Stomach (tissue), 19 donors: ENCODE measurements at places on chromosomes 2 and 18. TPM values are rescaled to one million over a fixed set of nuclear protein-coding genes. Genes with fewer than 3 reads are reported as not detected.

The CYP27A1 gene
- 10.4 TPM for polyA plus RNA-seq

The VSNL1 gene
- 0.44 TPM for polyA plus RNA-seq

The CIB4 gene
- polyA plus RNA-seq = not detected

The REG3A gene
- 73.4 TPM for polyA plus RNA-seq

The DQX1 gene
- polyA plus RNA-seq = 2.1 TPM

The SERPINB7 gene
- 0.23 TPM for polyA plus RNA-seq

The HOXD9 gene
- polyA plus RNA-seq = 0.31 TPM

The SMPD4 gene
- polyA plus RNA-seq = 19.8 TPM

The ATP8B1 gene
- polyA plus RNA-seq = 14.4 TPM
